A549 treated with CpdA at 1 μM for 4 hours (cell line): ENCODE measurements at places on chromosomes 2 and 18. TPM values are rescaled to one million over a fixed set of nuclear protein-coding genes. Genes with fewer than 3 reads are reported as not detected.

MXD1 gene
- total RNA-seq, result 1.8 to 2.8 TPM (median 2.4 TPM) in 5 replicates

TGFA gene
- total RNA-seq, result 6.2 to 8.2 TPM (median 7.0 TPM) in 5 replicates

RAPGEF4 gene
- 0.14 to 0.31 TPM (median 0.15 TPM) in 5 replicates for total RNA-seq

PPP1R1C gene
- 1.4 to 3.5 TPM (median 2.7 TPM) in 5 replicates for total RNA-seq

CD207 gene
- total RNA-seq, result not detected in 5 replicates

FAHD2B gene
- 10.3 to 14.2 TPM (median 11.7 TPM) in 5 replicates for total RNA-seq

RUFY4 gene
- total RNA-seq, result not detected in 5 replicates

HTR2B gene
- total RNA-seq, result 0.07 to 0.19 TPM (median 0.13 TPM) in 4 of 5 replicates, not detected in the other

VIT gene
- total RNA-seq, result not detected in 5 replicates

MAPRE3 gene
- total RNA-seq, result 11.6 to 14.5 TPM (median 12.1 TPM) in 5 replicates

KANSL3 gene
- total RNA-seq, result 29.4 to 36.6 TPM (median 33.1 TPM) in 5 replicates

LBX2 gene
- 3.0 to 4.0 TPM (median 3.5 TPM) in 5 replicates for total RNA-seq

TGOLN2 gene
- 85.4 to 109 TPM (median 99.5 TPM) in 5 replicates for total RNA-seq

MAL gene
- total RNA-seq, result 0.10 to 0.14 TPM in 2 of 5 replicates, not detected in the others

SERPINB7 gene
- total RNA-seq, result 1.7 to 3.3 TPM (median 2.8 TPM) in 5 replicates
